ENCODE measurements at places on chromosomes 4 and X. TPM values are rescaled to one million over a fixed set of nuclear protein-coding genes. Genes with fewer than 3 reads are reported as not detected.

The ACE2 gene
- polyA plus RNA-seq: not detected

The CWH43 gene
- polyA plus RNA-seq: not detected

The HSFX3 gene
- not detected for polyA plus RNA-seq

GRCh38 chr4:26780539-26780938, 80.1 kb upstream of the STIM2 start:
- DNase-seq: no peak

DNA sequence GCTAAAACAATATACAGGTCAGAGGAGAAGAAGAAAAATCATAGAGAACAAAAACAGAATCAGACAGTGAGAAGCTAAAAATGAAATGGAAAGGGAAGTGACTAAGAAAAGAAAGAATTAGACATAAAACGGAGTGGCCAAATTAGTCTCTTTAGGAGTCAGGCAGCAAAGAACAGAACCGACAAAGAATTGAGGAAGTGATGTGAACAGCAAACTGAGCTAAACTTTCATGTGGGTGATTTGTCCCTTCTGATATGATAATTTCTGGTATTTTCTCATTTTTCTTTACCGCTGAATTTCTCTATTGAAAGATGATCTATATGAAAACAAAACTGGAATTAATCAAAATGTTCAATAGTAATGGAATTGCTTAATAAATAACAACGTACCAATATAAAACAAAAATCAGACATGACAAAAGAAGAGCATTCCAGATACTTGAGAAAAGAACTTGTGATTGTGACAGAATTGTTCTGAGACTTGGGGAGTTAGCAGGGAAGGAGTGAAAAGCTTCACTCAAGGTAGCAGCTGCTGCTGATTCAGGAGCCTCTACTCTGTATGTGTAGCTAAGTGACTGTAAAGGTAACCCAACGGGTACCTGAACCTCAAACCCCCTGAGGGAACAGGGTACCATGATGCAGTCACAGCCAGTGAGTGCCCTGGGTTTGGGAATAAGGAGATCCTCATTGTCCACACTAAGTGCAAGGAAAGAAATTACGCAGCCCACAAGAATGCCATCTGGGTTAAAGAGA, 8.8 kb downstream of the TAPT1 start:
- no peak for DNase-seq

- no peak for DNase-seq
Measured at GRCh38 chr4:163003979-163004378, 162.7 kb downstream of the NAF1 start.

DNA sequence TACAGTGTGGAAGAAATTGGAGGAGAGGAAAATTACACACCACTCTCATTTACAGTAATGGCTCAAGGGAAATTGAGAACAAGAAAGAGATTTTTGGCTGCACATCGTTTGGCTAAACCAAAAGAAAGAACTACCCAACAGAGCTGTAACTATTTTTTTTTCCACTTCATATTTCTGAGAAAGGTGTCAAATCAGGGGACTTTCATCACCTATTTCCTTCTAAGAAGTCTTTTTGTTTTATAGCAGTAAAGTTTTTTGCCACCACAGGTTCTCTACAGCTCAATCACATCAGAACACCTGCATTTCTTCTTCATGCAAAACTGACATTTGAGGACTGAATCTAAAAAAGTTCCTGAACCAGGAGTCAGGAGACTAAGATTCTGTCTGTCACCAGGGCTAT, 57.5 kb upstream of the TNIP3 start:
- no peak for DNase-seq

- DNase-seq: no peak
Measured at GRCh38 chr4:79678472-79679202, 270.6 kb upstream of the GK2 start.

- no peak for DNase-seq
Measured at GRCh38 chr4:151297170-151297569, 20.2 kb downstream of the PRSS48 start.

DNA sequence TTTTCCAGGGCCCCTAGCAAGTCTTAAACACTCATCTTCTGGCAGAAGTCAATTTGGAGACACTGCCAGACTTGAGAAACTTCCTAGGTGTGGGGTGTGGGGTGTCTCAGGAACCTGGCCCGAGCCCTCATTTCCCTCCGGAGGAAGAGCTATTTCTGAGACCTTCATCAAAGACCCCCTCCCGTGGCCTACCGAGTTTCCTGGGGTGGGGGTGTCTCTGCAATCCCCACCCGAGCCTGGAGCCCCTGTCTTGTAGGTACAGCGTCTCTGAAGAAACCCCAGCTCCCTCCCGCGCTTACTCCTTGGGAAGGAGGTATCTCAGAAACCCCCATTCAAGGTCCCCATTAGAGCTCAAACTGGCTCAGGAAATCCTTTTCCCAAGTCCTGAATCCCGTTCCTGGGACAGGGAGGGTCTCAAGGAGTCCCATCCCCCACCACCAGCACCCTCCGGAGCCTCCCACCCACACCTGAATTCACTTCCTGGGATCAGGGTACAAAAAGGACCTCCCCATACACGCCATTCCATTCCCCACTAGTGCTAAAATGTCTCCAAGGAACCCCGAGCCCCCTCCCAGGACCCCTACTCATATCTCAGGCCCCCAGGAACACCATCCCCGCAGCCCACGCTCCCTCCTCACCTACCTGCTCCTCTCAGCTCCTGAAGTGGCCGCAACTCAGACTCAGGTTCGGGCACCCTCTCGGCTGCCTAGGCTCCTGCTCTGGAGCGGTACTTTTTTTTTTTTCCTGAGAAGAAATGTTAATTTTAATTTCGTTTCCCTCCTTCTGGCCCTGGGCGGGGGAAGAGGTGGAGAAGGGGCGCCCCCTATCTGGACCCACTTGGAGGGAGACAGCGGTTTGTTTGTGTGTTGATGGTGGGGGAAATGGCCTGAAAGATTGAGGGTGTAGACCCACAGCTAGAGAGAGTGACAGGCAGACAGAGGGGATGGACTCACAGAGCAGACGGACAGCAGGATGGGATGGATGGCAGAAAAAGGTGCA, 1.1 kb downstream of the SLC38A5 start:
- no peak for DNase-seq

DNA sequence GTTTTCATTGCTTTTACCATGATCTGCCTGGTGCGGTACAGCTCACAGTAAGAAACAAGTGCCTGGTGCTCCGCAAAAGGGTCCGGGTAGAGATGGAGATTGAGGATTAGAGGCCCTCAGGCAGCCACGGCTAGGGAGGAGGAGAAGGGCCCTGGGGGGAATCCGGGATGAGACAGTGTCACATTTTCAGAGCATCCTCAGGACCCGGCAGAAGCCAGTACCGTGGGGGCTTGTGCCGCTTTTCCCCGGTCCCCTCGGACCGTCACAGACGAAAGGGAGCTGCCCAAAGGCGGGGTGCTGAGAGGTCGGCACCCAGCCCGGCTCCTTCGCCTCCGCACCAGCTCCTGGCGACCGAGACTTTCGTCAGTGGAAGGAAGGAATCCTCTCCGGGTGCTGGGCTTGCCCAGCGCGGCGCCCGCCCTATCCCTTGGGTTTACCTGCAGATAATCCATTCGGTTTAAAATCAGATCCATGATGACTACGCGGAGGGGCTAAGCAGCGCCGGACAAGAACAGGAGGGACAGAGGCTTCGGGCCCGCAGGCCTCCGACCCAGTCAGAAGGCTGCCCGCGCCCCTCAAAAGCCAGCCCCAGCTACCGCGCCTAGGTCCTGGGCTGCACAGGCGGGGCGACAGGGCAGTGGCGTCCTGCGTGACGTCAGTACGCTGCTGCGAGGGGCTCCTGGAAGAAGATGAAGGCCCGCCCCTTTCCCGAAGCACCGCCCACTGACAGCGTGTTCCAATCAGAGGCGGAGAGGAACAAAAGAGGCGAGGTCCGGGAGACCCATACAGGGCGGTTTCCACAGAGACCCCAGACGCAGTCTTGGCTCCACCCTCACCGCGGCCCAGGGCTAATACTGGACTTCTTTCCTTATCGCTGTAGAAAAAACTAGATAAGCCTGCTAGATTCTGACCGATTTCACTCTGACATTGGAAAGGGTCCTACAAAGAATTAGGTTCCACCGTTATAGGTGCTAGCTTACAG, at the start of gene BBS7:
BBS7 (minus strand) TSS at position 634 of the 982 bp plus-strand sequence; CDS start at position 473, 161 bp downstream.
- peak; percentile 99 for DNase-seq

All from muscle of arm (tissue), 14 donors.